Kidney (tissue), 22 donors: ENCODE measurements at places on chromosomes 16 and 17.

DNA sequence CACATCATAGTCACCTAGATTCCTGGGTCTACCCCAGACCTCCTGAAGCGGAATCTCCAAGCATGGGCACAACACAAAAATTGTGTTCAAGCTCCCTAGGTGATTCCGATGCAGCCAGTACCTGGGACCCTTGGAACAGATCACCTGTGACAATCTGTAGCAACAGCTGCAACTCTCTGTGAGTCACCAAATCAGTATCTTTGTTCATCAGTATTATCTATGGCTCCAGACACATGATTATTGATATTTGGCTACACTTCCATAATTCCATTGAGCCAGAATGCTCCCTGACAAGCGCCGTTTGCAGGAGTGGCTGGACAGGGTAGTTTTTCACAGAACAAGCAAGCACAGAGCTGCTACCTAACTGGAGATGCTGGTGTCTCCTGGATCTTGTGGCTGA is 16.2 kb downstream of the SLC6A4 start:
- DNase-seq: no peak

DNA sequence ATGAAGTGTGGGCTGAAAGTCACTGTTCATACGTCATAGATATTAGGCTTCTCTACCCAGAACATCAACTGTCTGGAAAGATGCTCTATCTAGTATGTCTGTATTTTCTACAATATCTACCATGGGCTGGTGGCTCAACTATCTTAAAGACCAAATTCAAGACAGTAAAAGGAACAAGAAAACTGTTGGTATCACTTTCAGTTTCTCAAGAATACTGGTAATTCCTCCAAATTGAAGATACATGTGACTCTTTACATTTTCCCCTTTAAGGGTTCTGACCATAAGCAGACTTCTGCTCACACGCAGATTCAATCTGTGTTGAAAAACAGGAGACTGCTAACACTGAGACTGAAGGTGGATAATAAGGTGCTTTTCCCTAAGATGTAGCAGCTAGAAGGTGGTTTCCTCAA is 24.2 kb downstream of the XPO6 start:
- DNase-seq: no peak

GRCh38 chr17:76432004-76432403 is 20.9 kb downstream of the UBE2O start:
- no peak for DNase-seq

DNA sequence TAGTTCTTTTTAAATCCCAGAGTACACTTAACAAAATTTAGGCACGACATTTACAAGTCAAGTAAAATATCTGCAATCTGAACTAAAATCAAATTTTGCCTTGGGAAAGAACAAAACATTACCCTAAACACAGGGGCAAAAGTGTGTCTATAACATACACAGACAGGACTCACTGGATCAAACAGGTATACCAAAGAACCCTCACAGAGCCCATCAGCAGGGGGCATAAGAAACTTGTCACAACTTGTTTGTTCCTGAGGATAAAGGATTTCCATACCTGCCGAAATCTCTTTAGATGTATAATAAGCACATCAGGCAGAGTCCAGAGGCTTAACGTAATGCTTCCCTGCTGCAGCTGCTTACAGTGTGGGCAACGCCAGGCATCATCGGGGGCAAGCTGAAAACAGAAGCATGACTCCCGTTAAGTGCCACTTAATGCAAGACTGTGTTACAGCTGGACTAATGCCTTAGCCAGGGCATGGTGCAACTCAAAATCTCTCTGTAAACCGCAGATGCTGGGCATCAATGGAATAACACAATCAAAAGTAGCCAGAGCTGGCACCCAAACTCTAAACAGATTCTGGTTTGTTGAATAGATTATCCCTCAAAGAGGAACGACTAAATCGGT is 67.0 kb downstream of the USP31 start:
- DNase-seq: no peak

DNA sequence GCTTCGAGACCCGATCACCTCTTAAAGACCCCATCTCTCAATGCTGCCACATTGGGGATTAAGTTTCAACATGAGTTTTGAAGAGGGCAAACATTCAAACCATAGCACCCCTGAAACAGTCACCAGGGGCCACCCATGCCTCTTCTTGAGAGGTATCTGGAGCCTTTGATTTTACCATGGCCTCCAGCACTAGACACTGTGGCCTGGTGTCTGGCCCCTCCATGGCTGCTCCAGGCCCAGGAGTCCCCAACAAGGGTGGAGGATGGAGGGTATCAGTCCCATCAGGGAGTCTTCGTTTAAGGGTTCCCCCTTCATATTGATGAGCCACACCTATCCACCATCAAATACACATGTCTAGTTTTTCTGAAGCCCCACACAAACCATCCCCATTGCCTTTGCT is 66.5 kb upstream of the CDH5 start:
- no peak for DNase-seq

DNA sequence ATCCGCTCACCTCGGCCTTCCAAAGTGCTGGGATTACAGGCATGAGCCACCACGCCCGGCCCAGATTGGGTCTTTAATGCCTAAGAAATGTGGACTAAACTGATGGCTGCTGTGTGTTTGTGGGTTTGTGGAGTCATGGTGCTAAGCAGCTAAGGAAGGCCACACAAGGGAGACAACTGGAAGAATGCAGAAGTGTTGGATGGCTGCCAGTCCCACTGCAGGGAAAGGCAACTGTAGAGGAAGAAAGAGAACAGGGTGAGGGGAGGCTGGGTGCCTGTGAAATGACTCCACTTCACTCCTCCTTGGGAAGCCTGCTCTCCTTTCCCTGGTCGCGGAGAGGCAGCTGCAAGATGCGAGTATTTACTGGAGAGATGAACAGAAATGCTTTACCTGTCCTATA is 23.5 kb upstream of the SIAH1 start:
- DNase-seq: no peak

- DNase-seq: peak; percentile 98
Observed at GRCh38 chr17:40100669-40101366, 429 bp upstream of the NR1D1 start.
